Activated CD4-positive, CD25-positive, alpha-beta regulatory T cell treated with anti-CD3 and anti-CD28 coated beads, Interleukin-2, amount 50 U/mL, for 16 hours (primary cell): ENCODE measurements at places on chromosomes 4 and X.

- DNase-seq = no peak
These were observed 235.4 kb downstream of the MGST2 start for GRCh38 chr4:139900964-139901376.

DNA sequence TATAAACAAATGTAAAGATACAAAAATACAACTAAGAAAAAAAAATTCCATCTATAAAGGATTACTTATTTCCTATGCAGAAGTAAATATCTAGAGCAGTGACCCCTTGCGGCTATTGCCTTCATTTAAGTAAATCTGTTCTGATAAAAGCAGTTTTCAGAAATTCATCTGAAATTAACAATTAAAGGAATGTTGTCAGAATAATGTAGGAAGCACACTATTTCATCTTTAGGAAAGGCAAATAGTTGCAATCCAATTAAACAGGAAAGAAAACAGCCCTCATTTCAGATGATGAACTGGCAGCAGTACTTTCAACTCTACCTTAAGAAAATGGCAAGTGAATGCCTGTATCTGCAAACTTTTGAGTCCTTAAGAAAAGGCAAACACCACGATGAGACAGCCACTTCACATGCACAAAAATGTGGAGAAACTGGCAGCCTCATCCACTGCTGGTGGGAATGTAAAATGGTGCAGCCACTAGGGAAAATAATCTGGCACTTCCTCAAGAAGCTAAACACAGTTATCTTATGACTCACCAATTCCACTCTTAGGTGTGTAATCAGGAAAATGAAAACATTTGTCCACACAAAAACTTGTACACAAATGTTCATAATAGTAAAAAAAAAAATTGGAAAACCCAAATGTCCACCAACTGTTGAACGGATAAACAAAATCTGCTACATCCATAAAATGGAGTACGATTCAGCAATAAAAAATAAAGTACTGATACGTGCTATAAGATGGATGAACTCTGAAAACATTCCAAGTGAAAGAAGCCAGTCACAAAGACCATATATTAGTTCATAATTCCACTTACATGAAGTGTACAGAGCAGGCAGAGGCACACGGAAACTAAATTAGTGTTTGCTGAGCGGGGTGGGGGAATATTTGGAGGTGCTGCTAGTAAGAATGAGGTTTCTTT lies 2.0 kb upstream of the THAP9 start:
- no peak for DNase-seq

DNA sequence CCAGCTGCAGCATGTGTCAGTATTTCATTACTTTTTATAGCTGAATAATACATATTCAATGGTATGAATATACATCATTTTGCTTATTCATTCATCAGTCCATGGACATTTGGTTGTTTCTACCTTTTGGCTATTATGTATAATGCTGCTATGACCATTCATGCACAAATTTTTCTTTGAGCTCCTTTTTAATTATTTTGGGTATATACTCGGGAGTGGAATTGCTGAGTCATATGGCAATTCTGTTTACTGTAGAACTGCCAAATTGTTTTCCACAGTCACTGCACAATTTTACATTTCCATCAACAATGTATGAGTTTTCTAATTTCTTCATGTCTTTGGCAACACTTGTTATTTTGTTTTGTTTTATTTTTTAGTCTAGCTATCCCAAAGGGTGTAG lies 405.9 kb upstream of the PITX2 start:
- no peak for DNase-seq

- no peak for DNase-seq
These were observed 2.2 kb upstream of the SEPTIN11 start for GRCh38 chr4:76947369-76947768.

GRCh38 chr4:4618847-4619246 lies 77.0 kb upstream of the STX18 start:
- no peak for DNase-seq

GRCh38 chr4:71126719-71127118 lies 133.3 kb downstream of the DCK start:
- no peak for DNase-seq

- no peak for DNase-seq
These were observed 122.8 kb downstream of the DIPK2B start for GRCh38 chrX:45077748-45078424.

- no peak for DNase-seq
These were observed 291.3 kb downstream of the GALNTL6 start for GRCh38 chr4:172104539-172104938.

- DNase-seq = no peak
These were observed 1.4 kb downstream of the PLXNB3 start for GRCh38 chrX:153765138-153766079.

GRCh38 chrX:154024271-154024670 lies 4.6 kb upstream of the IRAK1 start:
- no peak for DNase-seq

- no peak for DNase-seq
These were observed 770.4 kb upstream of the NDST4 start for GRCh38 chr4:115883847-115884246.

GRCh38 chr4:11402192-11402591 lies 26.5 kb downstream of the HS3ST1 start:
- no peak for DNase-seq

GRCh38 chr4:85869181-85869580 lies 394.2 kb downstream of the ARHGAP24 start:
- no peak for DNase-seq

- no peak for DNase-seq
These were observed 304.2 kb downstream of the TENM3 start for GRCh38 chr4:182547435-182547834.

GRCh38 chr4:2256156-2256731 lies 5.7 kb downstream of the MXD4 start:
- no peak for DNase-seq

DNA sequence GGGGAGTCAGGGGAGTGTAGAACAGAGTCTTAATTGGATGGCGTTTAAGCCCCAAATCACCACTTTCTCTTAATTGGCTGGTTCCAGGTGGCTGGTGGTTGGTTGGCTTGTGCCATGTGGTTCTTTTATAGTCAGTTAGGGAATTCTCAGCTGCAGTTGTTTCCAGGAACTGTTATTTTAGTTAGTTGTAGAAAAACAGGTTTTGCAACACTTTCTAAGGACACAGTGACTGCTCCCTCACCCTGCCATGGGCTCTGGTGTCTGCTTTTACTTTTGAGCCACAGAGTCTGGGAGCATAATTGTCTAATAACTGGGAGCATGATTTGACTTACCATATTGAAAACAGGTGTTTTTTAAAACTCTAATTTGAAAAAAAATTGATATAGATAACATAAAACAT lies 75.8 kb upstream of the PCDH18 start:
- DNase-seq = no peak
